Activated CD4-positive, alpha-beta T cell treated with anti-CD3 and anti-CD28 coated beads, Interleukin-2, amount 50 U/mL, for 24 hours (primary cell): ENCODE measurements at places on chromosomes 11 and 22.

DNA sequence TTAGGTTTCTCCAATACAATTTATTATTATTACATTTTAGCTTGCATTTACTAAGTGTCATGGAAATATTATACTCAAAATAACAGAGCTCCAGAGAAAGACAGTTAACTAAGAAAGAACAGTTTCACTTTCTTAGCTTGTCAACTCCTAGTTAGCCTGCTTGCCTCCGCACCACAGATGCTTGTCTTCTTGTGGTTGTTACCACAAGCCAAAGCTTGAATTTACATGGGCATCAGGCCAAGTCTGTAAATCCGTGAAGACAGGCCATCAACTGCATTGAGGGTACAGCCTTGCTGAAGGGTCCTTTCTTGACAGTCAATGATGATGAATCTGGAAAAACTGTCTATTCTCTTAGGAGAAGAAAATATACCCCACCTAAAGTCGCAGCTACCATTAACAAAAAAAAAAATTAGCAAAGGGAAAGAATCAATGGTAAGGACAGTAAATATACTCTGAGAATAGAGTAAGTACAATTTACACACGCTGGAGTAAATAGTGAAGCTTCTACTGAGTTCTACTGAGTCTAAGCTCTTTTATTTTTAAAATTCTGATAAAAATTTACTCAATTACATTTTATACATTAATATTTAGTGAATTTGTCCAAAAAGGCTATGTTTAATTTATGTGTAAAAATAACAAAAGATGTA, 15.6 kb upstream of the DENND5A start:
- DNase-seq, result peak; percentile 13

DNA sequence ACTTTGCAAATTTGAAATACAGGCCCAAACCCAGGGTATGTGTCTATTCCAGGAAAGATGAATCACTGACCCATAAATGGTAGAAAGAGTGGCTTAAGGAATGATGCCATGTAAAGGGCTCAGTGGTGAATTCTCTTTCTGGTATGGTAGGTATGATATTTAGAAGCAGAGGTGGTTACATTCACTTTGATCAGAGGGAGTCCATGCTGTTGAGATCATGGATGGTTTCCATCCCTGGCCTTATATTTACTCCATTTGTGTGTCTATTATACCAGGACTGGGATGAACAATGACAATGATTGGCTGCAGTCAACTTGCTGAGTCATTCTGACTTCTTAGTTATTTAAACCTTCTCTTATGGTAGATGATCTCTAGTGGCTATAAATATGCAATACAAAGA, 419.8 kb upstream of the LRRC4C start:
- DNase-seq, result no peak

- no peak for DNase-seq
Observed at GRCh38 chr22:35357883-35358621, 22.8 kb upstream of the HMOX1 start.

DNA sequence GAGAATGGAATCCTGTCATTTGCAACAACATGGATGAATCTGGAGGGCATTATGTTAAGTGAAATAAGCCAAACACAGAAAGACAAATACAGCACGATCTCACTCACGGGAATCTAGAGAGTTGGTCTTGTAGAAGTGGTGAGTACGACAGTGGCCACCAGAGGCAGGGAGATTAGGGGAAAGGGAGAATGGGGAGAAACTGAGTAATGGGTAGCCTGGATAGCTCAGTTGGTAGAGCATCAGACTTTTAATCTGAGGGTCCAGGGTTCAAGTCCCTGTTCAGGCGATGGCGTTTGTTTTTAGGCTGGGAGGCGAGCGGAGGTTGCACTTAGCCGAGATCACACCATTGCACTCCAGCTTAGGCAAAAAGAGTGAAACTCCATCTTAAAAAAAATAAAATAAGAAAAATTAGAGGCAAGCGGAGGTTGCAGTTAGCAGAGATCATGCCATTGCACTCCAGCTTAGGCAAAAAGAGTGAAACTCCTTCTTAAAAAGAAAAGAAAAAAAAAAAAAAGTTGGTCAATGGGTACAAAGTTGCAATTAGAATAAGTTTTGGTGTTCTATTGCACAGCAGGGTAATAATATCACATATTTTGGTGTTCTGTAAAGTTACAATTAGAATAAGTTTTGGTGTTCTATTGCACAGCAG, 95.7 kb upstream of the UBASH3B start:
- no peak for DNase-seq

DNA sequence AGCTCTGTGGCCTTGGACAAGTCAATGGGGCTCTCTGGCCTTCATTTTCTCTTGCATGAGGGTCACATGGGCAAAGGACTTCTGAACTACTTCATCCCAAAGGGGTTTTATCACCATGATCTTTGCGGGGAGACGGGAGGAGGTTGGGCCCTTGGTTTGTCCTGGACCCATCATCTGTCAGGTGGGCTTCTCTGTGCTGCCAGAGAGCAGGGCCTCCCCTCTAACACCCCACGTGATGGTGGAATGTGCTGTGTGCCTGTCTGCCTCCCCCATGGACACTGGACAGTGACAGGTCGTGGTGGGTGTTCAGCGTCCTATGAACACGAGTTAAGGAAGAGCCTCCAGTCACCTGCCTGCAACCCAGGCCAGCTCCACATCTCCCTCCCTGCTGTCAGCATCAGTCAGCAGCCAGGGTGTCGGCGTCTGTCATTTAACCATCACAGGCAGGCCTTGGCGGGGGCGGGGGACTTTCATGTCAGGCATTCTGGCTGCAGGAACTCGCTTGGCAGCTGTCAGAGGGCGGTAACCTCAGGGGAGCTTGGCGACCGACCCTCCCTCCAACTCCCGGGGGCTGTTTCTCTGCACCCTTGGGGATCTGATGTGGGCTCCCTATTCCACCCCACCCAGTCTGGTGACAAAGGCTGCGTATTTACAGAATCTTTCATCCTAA, 2.6 kb upstream of the SUN2 start:
- DNase-seq, result peak; percentile 58

- DNase-seq, result no peak
Observed at GRCh38 chr11:92739491-92739890, 230.0 kb upstream of the MTNR1B start.

DNA sequence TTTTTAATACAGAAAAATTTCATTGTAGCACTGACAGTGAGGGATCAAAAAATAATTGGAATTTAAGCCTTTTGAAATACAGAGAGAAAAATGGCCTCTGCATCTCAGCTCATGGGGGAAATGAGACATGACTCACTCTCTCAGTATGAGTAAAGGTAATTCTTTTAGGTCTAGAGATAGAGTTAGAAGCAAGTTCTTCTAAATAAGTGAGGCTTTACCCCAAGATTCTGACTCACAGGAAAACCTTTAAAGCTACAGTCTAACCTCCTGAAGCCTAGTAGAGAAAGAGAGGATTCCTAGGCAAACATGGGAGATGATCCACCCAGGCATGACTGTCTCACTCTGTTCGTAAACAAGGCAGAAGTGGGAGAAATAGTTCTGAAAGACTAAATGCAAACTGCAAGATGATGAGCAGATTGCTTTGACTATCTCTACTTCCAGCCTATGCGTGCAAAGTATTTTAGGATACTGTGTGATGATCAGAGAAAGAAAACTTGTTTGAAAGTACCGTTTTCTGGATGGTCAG, 1003.3 kb upstream of the CCDC90B start:
- no peak for DNase-seq

DNA sequence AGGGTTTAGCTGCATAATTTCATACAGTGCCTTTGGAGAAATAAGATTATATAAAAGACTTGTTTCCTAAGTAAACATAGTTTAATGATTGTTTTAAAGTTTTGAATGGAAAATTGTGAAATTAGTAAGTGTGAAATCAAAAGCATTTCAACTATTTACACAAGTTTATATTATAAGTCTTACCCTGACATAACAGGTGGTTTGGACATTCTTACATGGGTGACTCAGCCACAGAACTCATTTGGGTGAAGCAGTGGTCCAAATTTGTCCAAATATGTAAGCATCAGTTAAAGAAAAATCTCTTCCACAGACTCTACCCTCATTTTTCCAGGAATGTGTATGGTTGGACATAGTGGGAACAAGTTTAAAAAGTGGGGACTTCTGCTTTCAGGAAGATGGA, 68.0 kb downstream of the USP47 start:
- no peak for DNase-seq

GRCh38 chr11:71977743-71978418, 20.8 kb upstream of the IL18BP start:
- DNase-seq, result no peak

- no peak for DNase-seq
Observed at GRCh38 chr22:30566125-30566524, 8.3 kb downstream of the GAL3ST1 start.

GRCh38 chr11:124920870-124921609, 2.0 kb downstream of the HEPN1 start:
- DNase-seq, result peak; percentile 52

GRCh38 chr11:6544921-6545850, 48.1 kb downstream of the DNHD1 start:
- no peak for DNase-seq
